Stimulated activated CD8-positive, alpha-beta memory T cell treated with anti-CD3 and anti-CD28 coated beads, Interleukin-2, amount 100 ng/mL, for 1 hour (primary cell): ENCODE measurements at places on chromosomes 5 and 9.

DNA sequence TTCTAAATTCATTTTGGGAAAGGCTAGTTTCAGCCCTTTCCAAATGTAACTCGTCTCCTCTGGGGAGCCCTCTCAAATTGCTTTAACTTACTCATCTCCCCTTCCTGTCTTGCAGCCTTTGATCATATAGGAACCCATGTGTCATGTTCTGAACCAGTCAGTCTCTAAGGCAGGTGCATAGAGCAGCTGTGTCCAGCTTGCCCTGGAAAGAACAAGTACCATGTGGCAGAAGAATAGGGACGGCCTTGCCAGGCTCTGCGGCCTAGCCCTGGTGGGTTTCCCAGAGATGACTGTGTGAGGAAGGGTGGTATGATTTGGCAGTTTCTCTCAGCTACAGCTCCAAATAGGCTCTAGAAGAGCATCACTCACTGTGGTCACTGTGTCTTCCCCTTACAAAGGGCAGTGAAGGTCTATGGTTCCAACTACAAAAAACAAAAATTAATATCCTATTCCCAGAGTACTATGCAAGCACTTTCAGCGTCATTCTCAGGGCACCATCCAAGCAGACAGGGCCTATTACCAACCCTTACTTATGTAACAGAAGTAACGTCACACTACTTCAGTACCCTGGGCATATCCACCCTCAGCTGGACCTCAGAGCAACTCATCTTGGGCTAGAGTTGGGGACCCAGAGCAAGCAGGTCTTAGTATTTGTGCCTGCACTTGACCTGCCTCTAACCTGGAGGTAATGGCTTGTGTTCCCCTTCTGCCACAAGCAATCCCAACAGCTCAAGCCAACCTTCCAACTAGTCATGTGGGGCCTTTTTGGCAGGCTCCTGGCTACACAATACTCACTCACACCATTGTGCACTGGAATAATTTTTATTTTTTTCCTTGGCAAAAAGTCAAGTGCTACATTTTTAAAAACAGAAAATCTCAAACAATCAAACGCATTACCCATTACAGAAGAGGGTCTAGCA lies 37.2 kb upstream of the UBAP2 start:
- no peak for DNase-seq

DNA sequence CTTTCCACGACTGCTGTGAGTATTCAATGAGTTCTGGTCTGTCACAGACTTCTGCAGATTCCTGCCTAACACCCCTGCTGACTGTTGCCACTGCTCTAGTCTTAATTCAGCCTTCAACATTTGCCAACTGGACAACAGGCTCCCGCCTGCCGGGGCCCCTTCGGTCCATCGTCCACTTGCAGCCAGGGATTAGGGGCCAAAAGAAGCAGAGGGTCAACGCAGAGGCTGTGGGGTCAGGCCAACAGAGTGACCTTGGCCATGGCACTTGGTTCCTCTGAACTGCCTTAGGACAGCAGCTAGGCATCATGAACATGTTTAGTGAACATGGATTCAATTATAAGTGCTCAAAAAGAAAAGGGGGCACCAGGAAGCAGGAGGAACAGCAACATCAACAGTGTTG lies 28.7 kb downstream of the MORN5 start:
- no peak for DNase-seq

- DNase-seq: no peak
Measured at GRCh38 chr9:87959916-87960581, 14.3 kb downstream of the CDK20 start.

- DNase-seq: no peak
Measured at GRCh38 chr5:98460536-98460935, 312.9 kb upstream of the RGMB start.

DNA sequence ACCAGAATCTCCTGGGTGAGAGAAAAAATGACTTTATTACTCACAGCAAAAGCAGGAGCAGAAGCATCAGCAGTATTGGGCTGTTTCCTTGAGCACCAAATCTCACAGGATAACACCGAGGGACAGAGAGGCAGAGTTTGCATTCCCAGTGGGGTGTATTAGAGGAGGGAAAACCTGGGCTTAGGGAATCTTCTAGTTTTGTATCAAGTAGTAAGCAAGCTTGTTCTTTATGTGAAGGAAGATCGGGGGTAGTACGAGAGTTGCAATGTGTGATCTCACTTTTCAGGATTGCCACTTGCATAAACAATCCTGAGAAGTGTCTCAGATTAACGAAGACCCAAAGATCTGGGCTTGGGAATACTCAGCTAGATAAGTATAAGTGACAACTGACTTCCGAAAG lies 1163.0 kb downstream of the TAF11L14 start:
- DNase-seq: no peak

DNA sequence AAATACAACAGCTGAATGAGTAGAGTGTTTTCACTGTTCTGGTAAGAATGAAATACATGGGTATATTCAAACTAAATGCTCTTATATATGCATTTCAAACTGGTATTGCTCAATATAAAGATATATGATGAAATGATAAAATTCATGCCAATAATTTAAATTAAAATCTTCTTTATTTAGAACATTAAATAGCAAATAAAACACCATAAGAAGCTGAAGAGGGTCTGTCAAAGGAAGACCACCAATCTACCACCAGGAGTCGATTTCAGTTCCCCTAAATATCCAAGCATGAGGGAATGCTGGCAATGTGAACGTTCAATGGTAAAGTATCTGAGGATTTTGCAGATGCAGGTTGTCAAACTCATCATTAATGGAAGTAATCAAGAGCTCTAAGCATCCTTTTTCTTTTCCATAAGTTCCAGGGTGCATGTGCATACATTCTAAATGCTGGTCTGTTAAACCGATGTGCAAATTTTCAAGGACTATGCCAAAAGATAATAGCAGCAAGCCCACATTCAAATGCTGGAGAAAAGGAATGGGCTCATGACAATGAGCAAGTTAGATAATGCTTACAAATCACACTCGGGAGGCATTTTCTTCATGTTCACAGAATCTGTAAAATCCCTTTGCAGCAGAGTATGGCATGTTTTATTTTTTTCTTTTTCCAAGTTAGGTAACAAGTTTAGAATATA lies 118.8 kb upstream of the MTAP start:
- no peak for DNase-seq

- no peak for DNase-seq
Measured at GRCh38 chr5:83034528-83035207, 42.5 kb downstream of the TMEM167A start.

DNA sequence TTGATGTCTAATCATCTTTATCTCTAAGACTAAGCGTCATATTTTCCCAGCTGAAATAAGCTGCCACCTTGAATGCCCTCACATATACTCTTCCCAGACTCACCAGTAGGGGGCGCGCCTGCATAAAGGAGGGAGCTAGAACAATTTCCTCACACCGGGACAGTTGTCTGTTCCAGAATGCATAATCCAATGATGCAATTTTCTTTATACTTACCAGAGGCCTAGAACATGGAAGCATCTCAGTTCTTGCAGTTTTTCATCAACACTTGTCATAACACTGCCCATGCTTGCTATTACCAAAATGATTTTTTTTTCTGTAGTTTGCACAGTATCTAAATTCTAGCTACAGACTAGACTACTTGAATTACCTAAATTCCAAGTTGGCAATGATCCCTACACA lies 203.9 kb downstream of the FRMD3 start:
- DNase-seq: peak; percentile 36

DNA sequence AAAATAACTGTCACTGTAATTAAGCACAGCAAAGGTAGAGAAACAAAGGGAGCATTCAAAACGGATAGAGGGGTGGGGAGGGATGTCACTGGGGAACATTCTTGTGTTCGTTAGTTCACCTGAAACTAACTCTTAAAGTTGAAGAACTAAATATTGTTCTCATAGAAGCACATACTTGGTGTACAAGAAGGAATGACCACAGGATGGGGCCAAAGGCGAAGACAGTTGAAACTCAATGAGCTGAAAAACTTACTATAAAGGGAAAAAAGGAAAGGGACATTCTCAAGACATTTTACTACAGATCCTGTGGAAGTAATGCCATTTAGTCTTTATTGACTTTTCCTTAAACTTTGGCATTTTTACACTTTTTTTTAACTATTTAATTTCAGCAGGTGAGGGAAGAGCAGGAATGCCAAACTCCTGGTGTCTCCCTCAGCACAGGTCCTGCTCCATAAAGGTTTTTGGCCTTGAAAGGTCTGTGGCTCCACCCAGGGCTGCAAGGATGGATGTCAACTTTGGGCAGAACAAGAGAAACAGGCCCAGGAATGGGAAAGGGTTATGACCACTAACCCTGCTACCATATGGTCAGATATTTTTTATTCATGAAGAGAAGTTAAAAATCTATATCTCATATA lies 197.6 kb upstream of the RASA1 start:
- no peak for DNase-seq
